ENCODE measurements at places on chromosomes 1 and 21.

DNA sequence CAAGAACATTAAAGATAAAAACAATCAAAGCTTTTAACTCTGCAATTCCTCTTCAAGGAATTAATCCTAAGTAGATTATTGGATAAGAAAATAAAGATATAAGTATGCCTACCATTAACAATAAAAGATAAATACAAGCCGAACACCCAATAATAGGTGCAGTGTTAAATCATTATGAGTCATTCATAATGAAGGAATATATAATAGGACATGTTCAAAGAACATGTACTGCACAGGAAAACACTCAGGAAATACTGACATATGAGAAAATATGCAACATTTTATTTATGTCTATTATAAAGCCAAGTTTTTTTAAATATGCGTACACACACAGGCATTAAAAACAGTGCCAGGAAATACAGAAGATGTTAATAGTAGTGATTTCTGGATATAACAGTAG, 11.1 kb upstream of the EXO1 start:
- DNase-seq: no peak

DNA sequence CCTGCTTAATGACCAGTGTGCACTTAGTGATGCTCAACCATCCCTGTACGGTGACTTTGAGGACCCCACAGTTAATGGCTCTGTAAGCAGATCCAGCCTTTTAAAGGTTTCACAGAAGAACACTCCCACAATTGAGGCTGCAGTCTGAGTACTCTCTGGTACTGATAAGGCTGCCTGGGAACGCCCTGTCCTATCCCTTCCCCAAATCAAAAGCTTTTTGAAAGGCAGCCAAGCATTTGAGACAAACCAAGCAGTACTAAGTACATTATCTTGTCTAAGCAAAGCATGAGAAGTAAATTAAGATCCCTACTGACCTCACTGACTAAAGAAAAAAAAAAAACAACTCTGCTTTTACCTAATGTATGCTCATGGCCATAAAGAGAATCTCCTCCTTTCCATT, 60.7 kb downstream of the SH3GLB1 start:
- DNase-seq: no peak

DNA sequence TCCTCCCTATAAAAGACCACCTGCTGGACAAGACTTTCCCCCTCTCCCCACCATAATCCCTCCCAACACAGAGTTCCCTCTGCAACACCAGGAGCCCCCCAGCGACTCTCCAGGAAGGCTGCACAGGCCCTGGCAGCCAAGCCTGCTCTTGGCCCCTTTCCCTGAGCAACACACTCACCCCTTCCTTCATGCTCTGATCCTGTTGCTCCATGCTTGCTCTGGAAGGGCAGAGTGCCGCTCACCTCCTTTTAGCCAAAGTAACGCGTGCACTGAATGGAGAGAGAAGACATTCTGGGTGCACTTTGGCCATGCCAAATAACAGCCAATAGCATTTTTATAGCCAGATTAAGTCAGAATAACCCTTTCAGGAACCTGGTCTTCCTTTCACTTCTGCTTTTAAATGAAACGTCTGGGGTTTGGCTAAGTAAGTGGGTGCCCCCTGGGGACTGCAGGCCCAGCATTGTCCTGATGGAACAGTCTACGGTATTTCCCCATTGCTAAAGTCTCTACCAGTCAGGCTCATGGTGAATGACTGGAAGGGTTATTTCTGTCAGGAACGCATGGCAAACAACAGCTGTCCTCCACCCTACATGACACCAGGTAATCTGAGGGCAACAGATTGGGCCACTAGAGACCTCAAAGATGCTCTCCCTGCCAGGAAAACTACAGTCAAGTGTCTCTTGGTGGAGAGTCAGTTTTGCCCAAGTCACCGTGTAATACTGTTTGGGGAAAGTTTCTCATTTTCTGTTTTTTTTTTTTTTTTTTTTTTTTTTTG, at the start of gene SLC2A5:
Gene SLC2A5 (minus strand): TSS at position 310 of the 775 bp plus-strand sequence. CDS start 99 bp downstream, at position 211.
- no peak for DNase-seq

GRCh38 chr1:27004471-27005165, 8.0 kb downstream of the TENT5B start:
- DNase-seq: no peak

- DNase-seq: no peak
Observed at GRCh38 chr1:202289009-202289408, 52.7 kb downstream of the UBE2T start.

DNA sequence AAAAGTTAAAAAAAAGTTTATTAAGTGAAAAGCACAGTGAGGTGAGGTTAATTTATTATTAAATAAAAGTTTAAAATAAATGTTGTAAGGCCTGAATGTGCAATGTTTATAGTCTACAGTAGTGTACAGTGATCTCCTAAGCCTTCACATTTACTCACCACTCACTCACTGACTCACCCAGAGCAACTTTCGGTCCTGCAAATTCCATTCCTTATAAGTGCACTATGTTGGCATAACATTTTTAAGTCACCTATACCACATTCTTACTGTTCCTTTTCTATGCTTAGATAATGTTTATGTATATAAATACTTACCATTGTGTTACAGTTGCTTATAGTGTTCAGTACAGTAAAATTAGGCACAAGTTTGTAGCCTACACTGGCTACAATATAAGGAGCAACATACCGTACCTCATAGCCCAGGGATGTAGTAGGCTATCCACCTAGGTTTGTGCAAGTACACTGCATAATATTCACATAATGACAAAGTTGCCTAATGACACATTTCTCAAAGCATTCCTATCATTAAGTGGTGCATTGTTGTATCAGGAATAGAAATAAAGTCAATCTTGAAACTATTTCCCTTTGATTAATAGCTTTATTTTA, 426.5 kb upstream of the BRINP3 start:
- no peak for DNase-seq

DNA sequence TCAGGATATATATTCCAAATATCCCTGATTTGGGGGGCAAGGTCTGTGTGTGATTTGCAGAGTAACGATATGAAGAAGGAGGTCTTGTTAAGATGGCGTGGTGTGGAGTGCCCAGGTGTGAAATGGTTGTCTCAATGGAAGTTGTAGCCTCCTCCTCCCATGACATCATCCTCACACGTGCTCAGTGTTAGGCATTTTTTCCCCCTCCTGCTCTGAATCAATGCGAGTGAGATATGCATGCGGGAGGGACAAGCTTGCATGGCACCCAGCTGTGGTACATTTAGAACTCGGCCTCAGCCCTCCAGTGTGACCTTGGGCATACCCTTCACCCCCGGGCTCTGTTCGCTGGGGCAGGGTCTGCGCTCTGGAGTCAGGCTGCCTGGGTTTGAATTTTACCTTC, 55.6 kb downstream of the B3GALT5 start:
- no peak for DNase-seq

DNA sequence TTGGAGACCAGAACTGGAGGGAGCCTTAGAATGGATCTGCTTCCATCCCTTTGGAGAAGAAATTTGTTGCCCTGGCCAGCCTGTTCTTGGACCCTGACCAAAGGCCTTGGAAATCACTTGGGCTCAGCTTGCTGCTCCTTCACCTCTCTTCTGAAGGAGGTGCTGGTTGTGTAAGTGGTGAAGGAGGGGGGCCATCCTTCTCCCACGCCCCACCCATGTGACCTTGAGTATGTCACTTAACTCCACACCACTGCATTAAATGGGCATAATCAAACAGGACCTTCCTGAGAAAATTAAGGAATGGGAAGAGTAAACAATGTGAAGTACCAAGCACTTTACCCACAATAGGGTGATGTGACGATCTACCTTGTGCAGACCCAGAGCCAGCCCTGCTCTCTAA, 68.3 kb upstream of the GJB5 start:
- DNase-seq: no peak

- no peak for DNase-seq
Observed at GRCh38 chr1:193787061-193787460, 600.6 kb upstream of the B3GALT2 start.

GRCh38 chr1:25677193-25677773, 60.7 kb downstream of the MAN1C1 start:
- DNase-seq: no peak

GRCh38 chr1:157279138-157279801, 141.1 kb upstream of the ETV3 start:
- no peak for DNase-seq
